ENCODE measurements at places on chromosomes 2 and 18.

GRCh38 chr2:147945660-147946059 is 74.9 kb downstream of the ORC4 start:
- DNase-seq: no peak

- no peak for DNase-seq
These were observed 328.1 kb downstream of the SLC8A1 start for GRCh38 chr2:40123746-40124145.

- DNase-seq: no peak
These were observed 117.0 kb upstream of the EML6 start for GRCh38 chr2:54606393-54606958.

- no peak for DNase-seq
These were observed 10.3 kb upstream of the ARHGEF4 start for GRCh38 chr2:130826419-130826818.

DNA sequence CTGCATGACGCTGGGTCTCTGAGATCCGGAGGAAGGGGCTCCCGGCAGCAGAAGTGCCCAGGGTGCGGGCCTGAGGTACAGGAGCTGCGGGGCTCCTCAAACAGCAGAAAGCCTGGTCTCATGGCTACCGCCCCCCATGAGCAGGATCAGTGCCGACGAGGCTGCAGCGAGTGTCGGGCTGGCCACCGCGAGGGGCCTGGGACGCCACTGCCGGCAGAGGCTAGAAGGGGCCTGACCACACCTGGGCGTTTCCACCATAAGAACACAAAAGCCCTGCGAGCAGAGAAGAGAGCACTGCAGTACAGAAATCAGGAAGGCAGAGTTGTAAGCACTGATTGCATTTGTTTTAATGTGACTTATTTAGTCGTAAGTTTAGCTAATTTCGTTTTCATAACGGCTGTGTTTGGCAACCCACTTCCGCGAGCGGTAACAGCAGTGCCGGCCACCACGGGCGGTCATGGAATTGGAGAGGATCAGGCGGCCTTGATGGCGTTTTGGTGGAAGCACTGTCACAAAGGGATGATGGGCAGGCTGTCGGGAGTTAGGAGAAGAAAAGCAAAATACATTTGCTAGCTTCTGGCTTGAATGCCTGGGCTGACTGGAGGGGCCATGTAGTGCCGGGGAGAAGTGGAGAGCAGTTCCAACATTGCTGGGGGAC is 117.4 kb downstream of the HDAC4 start:
- no peak for DNase-seq

DNA sequence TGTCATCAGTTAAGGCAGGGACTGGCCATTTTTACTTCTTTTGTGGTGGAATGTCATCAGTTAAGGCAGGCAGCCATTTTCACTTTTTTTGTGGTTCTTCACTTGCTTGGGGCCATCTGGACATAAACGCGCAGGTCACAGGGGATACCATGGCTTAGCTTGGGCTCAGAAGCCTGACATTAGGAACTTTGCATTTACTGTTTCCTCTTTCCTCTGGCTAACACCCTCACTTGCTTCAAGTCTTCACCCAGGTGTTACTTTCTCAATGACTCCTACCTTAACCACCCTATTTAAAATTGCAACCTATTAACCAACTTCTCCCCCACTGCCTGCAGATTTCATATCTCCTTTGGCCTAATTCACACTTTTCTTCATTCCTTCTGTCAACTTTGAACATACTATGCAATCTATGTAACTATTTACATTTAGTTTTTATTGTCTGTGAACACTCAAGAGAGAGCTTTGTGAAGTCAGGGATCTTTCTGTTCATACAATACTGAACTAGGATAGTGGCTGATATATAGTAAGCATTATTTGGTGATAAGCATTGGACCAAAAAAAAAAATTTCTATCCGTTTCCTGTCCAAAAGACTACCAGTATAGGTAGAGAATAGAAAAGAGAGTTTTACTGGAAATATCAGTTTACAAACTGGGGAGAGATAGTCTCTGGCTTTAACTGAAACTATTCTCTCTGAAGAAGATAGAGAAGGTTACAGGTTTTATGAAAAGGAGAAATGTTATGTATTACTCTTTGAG is 600.1 kb upstream of the ZNF804A start:
- DNase-seq: no peak

GRCh38 chr2:125711075-125711474 is 944.9 kb upstream of the GYPC start:
- DNase-seq: no peak

- no peak for DNase-seq
These were observed 38.0 kb downstream of the ACKR3 start for GRCh38 chr2:236607471-236608187.

DNA sequence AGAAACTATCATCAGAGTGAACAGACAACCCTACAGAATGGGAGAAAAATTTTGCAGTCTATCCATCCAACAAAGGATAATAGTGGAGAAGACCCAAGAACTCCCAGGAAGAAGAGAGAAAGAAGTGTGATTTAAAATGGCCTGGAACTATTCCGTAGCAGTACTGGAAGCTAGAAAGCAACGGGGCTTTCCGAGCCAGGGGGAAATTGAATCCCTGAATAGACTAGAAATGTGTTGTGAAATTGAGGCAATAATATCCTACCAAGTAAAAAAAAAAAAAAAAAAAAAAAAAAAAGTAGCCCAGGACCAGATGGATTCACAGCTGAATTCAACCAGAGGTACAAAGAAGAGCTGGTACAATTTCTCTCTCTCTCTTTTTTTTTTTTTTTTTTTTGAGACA is 69.3 kb downstream of the FARP2 start:
- DNase-seq: no peak

DNA sequence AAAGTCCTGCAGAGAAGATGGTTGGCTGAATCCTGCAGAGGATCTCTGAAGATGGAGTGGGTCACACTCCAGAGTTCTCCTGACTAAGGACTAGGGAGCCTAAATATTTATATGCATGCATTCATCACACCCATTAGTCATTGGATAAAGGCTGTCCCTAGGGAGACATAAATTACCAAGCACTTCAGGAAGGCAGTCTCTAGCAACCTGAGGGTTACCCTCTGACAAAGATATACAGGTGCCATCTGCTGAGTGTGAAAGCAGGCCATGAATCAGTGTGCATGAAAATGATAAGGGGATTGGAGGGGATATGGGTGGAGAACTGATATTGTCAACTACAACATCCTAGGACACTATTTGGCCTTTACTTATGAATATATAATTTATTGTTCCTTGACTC is 294.8 kb upstream of the DDX18 start:
- no peak for DNase-seq

GRCh38 chr2:72116081-72116533 is 31.6 kb downstream of the CYP26B1 start:
- DNase-seq: no peak

DNA sequence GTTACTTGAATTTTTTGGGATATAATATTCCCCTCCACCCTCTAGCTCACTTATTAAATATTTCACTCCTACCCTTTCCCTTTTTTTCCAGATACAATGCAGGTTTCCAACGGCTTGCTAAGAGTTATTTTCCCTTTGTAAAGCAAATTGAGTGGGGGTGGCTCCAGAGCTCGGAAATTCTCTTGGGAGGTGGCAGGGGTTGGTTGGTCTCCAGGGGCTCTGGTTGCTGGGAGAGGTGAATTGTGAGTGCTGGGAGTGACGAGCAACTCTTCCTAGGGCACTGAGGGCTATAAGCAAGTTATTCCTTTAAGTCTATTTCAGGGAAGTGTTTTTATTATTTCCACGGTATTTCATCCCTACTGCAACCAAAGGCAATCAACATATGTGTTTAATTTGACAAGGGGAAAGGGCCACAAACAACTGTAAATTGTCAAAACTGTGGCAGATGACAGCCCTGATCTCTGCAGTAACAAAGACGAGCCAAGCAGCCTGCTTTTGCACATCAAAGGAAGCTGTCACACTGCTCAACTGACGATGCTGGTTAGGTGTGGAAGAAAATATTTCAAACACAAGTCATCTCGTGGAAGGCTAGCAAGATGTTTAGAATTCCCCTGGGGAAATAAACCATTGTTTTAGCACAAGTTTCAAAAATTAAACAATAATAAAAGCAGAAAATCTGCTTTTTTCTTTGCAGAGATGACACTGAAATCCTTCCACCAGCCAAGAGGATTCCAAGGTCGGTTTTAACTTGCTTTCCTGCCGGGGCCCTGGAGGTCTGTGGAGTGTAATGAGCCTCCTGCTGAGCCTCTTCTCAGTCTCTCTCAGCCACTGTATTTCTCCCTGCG is 34.8 kb upstream of the ASXL2 start:
- no peak for DNase-seq

- DNase-seq: no peak
These were observed 181.6 kb downstream of the LOXHD1 start for GRCh38 chr18:46475390-46475752.

DNA sequence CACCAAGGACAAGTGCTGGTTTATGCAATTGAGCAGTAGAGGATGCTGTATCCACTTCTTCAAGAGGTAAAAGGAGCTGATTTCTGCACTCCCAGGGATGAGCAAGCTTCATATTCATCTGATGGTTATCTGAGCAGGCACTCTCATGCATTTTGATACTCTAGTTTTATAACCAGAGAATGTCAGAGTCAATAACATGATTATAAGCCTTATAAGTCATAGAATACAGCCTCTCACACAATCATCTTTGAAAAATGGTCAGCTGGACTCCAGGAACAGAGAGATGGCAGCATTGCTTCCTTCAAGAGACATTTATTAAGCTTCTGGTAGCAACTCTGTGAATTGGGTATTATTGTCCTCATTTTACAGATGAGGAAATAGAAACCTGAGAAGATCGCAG is 167.1 kb downstream of the SLC8A1 start:
- DNase-seq: no peak

DNA sequence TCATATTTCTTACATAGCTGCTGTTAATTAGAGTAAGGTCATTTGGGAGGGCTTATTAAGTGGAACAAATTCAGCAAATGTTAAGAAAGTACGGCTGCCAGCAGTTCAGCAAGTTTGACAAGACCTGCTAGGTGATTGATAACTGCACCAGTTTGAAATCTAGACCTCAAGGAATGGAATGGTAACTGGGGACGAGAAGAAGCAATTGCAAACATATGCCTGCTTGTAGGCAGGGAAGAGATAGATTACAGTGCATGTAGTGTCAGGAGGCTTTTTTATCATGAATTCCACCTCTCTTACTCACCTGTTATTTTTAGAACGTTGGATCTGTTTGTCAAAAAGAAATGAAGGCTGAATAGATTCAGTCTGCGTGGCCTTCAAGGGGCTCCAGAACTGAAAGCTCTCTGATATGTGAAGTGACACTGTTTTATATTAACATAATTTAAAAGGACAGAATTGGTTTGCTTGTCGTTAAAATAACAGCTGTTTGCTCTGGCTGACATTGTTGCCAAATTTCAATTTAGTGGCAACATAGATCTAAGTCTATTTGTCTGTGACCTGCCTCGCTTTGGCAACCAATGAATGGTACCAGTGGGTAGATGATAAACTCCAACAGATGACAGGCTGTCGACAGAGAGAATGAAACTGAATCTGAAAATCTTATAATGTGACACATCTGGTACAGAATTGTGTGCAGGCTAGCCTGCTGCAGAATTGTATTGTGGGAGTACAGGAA is 199.3 kb downstream of the ZNF407 start:
- no peak for DNase-seq

DNA sequence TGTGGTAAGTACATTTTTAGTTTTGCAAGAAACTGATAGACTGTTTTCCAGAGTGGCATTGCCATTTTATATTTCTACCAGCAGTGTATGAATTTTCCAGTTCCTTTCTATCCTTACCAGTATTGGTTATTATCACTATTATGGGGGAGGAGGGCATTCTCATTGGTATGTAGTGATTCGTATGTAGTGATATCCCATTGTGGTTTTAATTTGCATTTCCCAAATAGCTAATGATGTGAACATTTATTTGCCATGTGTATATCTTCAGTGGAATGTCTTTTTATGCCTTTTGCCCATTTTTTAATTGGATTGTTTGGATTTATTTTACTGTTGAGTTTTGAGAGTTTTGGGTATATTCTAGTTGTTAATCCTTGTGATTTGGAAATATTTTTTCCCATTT is 16.9 kb downstream of the EIF5B start:
- DNase-seq: no peak

DNA sequence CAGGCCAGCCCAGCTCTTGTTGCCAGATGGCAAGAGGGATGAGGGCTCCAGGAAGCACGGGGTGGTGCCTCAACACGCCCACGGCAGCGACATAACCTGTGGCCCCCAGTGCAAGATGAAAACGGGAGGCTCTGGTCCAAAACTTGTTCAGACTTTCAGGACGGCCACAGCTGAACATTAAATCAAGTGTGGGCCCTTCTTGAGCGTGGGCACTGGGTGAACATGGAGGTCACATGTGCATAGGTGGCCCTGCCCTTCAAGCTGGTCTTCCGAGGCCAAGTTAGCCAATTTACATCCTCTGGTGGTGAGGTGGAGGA is 77.5 kb downstream of the NDUFA10 start:
- no peak for DNase-seq

DNA sequence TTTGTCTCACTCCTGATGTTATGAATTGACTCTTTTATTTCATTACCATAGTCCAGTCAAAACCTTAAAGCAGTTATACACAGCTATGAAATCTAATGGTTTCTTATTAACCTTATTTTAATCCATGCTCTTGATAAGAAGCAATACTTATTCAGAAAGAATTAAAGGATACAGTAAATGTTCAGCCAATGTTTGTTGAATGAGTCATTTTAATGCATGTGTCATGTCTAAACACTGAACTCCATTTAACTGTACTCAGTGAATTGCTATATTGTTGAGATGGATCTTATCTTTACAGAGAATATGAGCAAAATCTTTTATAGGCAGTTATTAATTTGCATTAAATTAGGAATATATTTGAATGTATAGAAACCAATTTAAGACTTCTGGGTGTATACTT is 135.1 kb upstream of the TFPI start:
- no peak for DNase-seq

DNA sequence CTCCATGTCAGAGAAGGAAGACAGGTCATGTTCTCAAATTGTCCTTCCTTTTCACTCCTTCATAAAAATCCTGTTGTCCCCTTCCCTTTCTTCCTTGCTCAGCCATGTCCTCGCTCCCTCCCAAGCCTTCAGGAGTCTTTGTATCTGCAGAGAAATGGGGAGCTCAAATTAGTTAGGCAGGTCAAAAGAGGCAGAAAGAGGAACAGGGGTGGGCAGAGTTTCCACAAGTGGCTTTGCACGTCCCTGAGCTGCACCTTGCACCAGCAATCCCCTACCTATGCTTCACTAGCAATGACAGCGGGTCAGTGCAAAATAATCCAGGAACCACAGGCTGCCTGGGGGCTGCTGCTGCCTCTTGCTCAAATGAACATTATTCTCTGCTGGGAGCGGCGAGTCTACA is 152.1 kb upstream of the ITGA6 start:
- DNase-seq: no peak

- no peak for DNase-seq
These were observed 84.9 kb upstream of the ZFP36L2 start for GRCh38 chr2:43311276-43311675.

DNA sequence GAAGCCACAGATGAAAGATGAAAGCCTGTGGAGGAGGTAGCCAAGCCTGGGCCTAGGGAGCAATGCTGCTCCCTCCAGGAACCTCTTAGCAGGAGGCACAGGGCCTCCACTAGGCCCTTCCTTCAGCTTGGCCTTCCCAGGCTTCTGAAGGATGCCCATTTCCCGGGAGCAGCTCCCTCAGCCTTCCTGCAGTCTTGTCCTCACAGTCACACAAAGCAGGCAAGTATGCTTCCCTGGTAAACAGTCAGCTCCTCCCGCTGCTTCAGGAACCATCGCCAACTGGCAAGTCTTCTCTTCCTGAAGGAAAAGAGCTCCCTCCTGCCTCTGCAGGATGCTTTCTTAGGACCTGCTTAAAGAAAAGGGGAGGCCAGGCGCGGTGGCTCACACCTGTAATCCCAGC is 53.2 kb downstream of the SMAD7 start:
- DNase-seq: no peak

Measured in stimulated activated CD4-positive, alpha-beta T cell treated with anti-CD3 and anti-CD28 coated beads, Interleukin-12 subunit alpha, Interleukin-12 subunit beta, amount 100 ng/mL, for 48 hours (primary cell).